Stimulated activated CD8-positive, alpha-beta memory T cell treated with anti-CD3 and anti-CD28 coated beads, Interleukin-4, amount 100 ng/mL, for 4 hours (primary cell): ENCODE measurements at places on chromosomes 4 and X.

DNA sequence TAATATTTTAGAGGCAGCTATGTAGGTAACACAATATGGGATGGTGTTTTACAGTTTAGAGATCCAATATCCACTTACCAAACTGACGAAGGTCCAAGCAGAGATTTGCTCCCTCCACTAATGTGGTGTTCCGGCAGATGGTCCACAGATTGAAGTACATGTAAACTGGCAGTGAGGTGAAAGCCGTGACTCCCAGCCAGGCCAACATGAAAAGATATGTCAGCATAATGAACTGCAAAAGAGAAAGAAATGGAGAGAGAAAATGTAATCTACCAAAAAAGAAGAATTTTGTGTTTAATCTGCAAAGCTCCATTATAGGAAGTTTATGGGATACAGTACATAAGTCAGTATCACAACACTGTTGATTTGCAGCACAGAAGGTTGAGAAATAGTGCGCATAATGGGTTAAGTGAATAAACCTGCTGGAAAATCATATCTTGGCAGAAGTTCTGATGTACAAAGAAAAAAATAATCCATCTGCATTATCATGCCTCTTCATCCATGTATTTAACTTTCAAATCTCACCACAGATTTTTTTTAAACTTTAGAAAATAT lies 160.2 kb downstream of the GPM6A start:
- no peak for DNase-seq

DNA sequence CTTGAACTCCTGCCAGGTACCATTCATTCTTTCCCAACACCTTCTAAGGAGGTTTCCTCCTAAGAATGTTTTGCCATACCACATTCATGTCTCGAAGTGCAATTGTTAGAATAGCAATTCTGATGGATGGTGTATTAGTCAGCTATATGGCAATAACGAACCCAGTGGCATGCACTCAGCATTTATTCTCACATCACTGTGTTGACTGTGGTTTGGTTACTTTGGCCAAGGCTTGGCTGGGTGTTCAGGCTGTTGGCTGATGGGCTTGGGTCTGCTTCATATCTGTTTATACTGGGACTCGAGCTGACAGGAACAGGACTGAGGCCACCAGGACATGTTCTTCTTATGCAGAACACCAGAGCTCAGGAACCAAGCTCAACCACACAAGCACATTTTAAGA lies 31.7 kb downstream of the PSAPL1 start:
- DNase-seq = no peak

DNA sequence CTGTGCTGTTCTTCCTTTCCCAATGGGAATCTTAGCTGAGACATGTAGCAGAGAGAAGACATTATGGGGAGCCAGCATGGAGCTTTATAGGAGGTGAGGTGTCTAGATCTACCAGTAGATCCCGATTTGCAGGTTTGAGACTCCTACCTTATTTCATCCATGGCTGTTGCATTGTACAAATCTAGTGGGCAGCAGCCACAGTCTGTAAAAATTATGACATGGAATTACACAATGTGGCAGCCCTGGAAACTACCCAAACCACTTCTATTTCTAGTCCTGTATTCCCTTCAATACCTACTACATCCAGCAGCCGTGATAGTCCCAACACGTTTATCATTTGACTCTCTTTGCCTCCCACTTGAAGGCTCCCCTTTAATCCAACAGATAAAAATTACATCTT lies 8.1 kb downstream of the ATP7A start:
- no peak for DNase-seq

DNA sequence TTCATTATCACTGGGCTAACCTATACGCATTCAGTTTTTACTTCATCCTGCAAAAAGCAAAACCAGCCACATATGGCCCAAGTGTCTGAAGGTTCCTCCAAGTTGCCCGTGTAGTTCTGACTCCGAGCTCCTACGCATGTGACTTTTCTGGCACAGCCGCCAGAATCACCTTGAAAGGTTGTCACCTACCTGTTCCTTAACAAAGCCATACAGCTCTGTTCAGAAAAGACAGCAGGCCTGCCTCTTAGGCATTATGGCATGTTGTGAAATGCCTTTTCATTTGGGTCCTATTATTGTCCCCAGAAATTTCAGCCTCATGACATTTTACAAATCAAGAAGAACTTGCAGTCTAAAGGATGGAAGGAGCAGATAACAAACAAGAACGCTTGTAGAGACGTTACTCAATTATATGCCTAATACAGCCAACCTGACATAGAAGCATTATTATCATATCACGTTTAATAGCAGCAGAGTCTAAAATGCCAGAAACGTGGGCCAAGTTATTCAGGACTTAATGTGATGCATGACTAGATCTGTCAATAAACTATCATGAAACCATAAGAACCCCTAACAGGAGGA lies 118.5 kb downstream of the RBM47 start:
- DNase-seq = no peak

DNA sequence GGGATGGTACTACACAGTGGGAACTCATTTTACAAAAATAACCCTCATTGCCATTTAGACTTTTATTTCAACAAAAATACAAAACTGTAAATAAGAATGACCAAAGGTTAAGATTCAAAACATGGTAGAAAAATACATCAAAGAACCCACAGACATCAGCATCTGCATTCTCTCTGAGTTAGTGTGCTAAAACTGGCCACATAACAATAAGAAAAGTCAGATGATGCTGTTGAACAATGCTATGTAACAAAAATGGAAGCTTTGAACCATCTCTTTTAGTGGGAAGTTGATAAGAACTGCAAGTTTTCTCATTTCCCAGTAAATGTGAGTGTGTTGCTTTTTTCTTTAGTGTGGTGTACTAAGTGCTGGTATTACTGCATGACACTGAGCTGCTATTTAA lies 888.4 kb upstream of the EPHA5 start:
- no peak for DNase-seq
